ENCODE measurements at places on chromosomes 1 and 21.

DNA sequence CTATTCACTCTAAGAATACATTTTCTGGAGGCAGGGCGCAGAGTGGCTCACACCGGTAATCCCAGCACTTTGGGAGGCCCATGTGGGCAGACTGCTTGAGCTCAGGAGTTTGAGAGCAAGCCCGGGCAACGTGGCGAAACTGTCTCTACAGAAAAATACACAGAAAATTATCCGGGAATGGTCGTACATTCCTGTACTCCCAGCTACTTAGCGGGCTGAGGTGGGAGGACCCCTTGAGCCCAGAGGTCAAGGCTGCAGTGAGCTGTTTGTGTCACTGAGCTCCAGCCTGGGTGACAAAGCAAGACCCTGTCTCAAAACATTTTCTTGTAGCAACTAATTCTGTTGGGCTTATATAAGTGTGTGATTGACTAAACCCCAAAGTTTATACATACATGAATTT is 30.5 kb downstream of the GPR161 start:
- DNase-seq: no peak

- DNase-seq: no peak
These were observed 94.5 kb upstream of the SLC5A9 start for GRCh38 chr1:48127735-48128685.

- DNase-seq: no peak
These were observed 10.4 kb upstream of the CDC20 start for GRCh38 chr1:43348343-43348808.

- no peak for DNase-seq
These were observed 21.2 kb upstream of the ZP4 start for GRCh38 chr1:237911911-237912310.

DNA sequence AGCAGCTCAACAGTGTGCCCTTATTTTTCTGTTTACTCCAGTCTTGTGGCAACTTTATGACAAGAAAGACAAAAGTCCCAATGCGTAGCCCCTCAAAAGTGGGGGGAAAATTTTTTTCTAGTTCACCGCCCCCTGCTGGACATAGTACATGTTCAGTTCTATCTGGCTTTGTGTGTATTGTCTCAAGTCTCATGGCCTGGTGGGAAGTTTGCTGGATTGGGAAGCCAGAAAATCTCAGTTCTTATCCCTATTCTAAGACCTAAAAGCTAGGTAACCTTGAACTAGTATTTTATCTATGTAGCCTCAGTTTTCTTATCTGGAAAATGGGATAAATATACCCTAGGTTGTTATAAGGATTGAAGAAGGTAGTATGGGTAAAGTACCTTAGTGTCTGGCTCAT is 55.8 kb upstream of the LDLRAP1 start:
- DNase-seq: no peak

- DNase-seq: no peak
These were observed 30.5 kb upstream of the ACOT11 start for GRCh38 chr1:54517496-54517895.
